ENCODE measurements at places on chromosomes 2 and 18.

DNA sequence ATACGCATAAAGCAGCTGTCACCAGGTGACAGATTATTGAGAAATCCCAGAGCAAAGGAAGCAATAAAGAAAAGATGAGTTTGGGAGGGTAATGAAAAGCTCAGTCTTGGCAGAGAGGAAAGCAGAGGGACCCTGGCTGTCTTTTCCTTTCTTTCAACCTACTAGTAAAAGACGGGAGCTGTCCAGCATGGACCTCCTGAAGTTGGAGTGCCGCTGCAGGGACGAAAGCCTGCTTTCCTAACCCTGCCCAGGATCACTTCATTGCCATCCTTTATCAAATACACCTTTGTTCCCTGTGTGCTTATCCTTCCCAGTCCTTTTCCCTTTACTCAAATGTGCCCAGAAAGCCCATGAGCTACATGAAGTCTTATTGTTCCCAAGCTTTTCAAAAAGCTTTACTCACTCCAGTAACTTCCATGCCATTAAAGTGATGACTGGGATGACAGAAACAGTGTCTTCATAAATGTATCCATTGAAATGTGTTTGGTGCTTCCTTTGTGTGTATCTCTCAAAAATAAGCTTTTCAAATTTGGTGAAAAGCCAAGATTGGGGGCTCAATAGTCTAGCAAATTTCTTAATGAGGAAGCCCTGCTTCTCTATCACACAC is 3.7 kb upstream of the SPR start:
- no peak for DNase-seq

- DNase-seq = no peak
These were observed 31.0 kb downstream of the TMEM87B start for GRCh38 chr2:112085916-112086669.

- no peak for DNase-seq
These were observed 34.5 kb upstream of the L3MBTL4 start for GRCh38 chr18:6449213-6449612.

- no peak for DNase-seq
These were observed 117.2 kb upstream of the HS6ST1 start for GRCh38 chr2:128435576-128436478.

- DNase-seq = no peak
These were observed 771.5 kb downstream of the GALR1 start for GRCh38 chr18:78021196-78021595.

- DNase-seq = no peak
These were observed 141.9 kb upstream of the LGALSL start for GRCh38 chr2:64311948-64312621.

DNA sequence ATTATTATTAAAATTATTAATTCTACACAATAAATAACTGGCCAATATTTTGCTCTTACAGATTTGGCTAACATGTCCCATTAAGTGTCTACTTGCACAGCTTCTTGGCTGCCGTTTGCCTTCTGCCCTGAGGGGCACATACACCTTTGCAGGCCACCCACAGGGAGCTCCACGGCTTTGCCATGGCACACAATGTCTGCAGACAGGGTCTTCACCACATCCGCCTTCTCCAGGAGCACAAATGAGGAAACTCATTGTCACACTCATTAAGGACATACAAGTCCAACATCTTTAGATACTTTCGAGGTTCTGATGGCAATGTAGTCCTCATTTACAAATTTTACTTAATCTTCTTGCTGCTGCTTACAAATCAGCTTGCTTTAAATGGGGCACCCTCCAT is 45.6 kb downstream of the LONRF2 start:
- DNase-seq = no peak

DNA sequence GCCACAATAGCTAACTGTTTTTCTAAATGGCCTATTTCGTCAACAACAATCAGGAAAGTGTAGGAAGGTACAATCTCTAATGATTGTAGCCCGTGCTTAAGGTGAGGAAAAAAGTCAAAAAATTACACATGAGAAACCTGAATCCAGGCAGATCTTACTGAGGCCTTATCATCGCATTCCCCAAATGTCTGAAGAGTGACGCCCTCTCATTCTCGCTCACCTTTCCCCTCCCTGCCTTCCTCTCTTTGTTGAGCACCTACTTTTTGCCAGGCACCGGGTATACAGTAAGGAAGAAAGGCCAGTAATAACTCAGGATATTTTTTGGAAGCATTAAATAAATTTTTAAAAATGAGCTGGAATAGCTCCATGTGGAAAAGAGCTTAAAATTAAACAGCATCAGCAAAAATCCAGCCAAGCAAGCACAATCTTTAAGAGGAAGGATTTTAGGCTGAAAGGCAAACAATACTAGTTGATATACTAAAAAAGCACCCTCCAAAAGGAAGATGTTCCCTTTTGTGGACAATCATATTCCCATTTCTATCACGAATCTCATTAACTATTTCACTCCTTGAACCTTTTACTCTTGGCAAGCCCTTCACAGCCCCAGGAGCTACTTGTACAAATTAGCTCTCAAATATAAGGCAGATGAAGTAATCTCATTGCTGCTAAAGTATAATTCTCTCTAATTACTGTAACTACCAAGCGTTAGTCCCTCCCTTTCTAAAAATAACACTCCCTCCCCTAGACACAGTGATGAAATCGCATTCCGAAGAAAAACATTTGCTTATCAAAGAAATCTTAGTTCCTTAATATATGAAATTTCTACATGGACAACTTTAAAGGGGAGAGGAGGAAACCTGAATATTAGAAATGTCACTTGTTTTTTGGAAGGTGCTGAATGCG is 40.0 kb downstream of the STAT1 start:
- DNase-seq = no peak

- no peak for DNase-seq
These were observed 53.4 kb downstream of the MC4R start for GRCh38 chr18:60319129-60319528.

DNA sequence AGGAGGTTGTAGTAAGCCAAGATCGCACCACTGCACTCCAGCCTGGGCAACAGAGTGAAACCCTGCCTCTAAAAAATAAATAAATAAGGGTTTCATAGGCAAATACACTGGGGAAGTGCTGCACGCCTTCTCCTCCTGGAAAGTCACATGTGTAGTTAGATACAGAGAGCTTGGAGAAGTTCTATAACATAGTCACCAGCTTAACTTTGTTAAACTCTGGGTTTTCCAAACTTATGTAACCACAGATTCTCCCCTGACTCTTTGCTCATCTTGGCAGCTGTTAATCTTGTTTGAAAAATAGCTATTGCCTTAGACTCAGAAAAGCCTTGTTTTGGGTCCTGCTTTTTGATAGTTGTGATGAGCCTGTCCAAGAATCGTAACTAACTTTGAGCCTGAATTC is 25.2 kb downstream of the KIAA2012 start:
- DNase-seq = no peak

GRCh38 chr18:13451213-13451540 is 232.6 kb downstream of the LDLRAD4 start:
- DNase-seq = no peak

DNA sequence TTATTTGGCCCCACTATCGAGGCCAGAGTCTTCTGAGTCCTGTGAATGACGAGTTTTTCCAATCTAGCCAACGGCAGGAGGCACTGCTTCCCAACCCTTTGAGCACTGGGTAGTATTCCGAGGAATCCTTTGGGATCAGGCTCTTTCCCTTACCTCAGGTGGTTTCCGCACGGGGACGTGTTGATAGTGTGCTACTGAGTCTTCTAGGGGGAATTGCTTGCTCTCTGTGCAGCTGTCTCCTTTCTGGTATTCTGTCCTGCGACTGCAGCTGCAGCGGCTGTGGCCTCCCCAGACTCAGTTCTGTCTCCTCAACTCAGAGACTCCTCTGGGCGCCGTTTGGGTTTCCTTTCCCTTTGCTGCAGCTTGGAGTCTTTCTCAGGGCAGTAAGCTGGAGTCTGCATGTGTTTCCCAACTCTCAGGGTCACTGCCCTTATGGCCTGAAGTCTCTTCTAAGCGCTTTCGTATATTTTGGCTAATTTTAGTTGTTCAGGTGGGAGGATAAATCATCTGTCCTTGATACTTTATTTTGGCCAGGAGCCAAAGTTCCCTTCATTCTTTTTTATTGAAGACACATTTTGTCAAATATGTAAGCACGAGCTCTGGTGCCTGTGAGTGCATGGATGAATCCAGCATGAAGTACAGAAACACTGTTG is 118.4 kb downstream of the MAP4K4 start:
- DNase-seq = no peak

DNA sequence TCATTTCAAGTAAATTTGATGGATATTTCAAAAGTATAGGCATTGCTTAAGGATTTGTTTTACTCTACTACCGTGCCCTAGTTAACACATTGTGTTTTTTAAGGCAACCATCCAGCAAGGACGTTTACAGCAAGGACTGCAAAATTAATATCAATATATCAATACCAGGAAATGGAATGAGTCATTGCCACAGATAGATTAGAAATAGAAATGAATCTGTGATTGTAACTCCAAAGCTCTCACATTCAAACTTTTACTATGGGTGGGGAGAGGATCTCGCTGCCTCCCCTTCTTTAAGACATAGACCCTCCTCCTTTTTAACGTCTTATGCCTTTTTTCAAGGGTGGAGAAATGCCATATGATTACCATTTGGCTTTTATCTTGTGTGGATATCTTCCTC is 3.8 kb downstream of the CD28 start:
- DNase-seq = no peak

GRCh38 chr18:6428851-6429395 is 14.2 kb upstream of the L3MBTL4 start:
- DNase-seq = no peak

DNA sequence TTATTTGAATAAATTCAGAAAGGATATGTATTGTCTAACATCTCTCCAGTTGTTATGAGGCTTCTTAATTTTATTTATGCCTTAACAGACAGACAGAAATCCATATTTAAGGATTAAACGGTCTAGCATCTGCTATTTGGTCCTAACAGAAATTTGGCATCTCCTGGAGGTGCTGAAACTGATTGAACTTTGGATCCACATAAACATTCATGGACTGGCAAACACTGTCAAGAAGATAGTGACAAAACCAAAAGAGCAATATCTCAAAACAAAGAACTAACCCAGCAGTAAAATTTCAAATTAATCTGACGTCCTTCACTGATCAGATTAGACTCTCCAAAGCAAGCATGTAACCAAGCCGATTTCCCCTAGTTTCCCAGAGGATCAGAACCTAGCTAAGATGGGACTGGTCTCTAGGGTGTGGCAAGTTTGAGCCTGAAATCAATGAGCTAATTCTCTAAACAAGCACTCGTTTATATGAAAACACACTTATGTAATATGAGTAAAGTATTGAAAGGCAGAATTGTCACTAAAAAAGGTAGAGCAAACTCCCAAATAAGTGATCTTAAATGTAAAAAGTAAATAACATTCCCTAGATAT is 139.5 kb downstream of the NOL4 start:
- DNase-seq = no peak

GRCh38 chr18:44900627-44901026 is 219.9 kb downstream of the SETBP1 start:
- DNase-seq = no peak

DNA sequence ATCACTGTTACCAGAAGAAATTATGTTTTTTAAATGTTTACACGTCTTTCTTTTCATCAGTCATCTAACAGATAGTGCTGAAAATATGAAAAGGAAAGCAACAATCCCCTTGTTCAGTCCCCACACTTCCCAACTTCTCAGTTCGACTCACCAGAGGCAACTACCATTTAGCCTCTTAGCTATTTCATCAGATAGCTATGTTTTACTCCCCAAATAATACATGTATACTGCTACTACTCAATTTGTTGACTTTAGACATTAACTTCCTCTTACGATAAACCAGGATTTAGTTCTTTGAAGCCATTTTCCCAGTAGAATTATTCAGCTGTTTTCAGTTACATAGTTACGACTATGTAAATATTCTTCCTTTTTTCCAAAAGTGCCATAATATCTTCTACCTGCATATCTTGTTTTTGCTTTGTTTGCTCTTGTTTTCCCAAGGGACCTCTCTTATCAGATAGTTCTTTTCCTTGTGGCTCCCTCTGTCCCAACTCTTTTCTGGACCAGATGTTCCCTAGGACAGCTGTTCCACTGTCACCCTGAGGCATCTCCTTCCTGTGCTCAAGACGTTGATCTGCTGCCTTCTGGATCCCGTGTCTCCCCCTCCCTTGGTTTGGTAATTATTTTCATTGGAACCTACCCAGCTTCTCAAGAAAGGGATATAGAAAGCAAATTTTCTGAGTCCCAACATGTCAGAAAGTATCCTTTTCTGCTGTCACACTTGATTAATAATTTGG is 289.3 kb upstream of the TANK start:
- no peak for DNase-seq

DNA sequence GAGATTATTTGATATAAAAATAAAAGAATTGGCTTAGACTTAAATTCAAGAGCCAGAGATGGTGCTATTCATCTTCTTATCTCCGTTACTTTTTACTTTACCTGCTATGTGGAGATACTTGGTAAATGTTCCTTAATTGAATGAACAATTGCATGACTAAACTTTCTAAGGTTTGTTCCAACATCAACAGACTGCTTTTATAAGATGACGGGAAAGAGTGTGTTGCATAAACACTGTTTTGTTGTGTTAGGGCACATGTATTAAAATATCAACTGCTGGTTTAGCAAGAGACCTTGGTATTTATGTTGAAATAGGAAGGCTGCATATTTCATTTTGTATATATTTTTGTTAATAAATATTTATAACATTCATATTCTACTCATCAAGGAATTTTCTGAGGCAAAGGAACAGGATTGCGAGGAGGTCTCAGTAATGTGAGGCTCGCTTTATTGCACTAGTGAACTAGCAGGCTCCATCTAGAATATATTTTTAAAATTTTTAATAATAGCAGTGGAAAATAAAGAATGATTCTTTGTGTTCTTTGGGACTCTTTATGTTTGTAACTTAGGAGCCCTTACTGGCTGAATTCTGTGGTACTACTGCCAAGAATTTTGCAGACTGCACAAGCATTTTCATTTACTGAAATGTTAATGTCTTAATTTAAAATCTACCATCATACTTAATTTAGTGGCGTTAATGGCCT is 10.7 kb upstream of the NFE2L2 start:
- DNase-seq = no peak

- DNase-seq = no peak
These were observed 194.3 kb downstream of the GALNT1 start for GRCh38 chr18:35775887-35776286.

DNA sequence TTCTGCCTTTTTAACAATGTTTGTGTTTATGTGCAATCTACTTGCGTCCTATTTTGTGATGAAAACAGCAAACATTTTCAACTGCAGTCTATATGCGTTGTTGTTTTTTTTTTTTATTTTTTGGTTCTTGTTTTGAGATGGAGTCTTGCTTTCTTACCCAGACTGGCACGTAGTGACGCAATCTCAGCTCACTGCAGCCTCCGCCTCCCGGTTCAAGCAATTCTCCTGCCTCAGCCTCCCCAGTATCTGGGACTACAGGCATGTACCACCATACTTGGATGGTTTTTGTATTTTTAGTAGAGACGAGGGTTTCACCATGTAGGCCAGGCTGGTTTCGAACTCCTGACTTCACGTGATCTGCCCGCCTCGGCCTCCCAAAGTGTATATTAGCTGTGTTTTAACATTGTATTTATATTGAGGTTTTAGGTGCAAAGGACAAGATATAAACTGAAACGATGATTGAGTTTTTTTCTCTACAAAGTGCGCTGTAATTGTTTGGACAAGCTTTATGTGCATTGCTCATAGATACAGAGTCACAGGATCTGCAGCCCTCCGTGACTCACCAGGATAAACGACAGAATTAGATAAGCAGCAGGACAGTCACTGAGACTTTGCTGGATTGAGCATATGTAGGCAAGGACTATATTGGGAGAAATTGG is 17.4 kb downstream of the CDH7 start:
- DNase-seq = no peak
